ENCODE measurements at places on chromosomes 2 and 18.

GRCh38 chr18:79882522-79883241 lies 68.8 kb downstream of the SLC66A2 start:
- no peaks in the 10 kb centered on the region for H3K4me1 ChIP-seq
- H3K36me3 ChIP-seq: no peaks in the 10 kb centered on the region
- H3K27me3 ChIP-seq: no peaks in the 10 kb centered on the region
- H3K27ac ChIP-seq: no peak overlapping the region
- no peak overlapping the region for H3K4me3 ChIP-seq
- DNase-seq: no peak

GRCh38 chr2:150292807-150293206 lies 194.7 kb downstream of the RND3 start:
- no peaks in the 10 kb centered on the region for H3K27me3 ChIP-seq
- DNase-seq: no peak
- H3K4me1 ChIP-seq: no peaks in the 10 kb centered on the region
- H3K4me3 ChIP-seq: no peak overlapping the region
- H3K27ac ChIP-seq: no peak overlapping the region

DNA sequence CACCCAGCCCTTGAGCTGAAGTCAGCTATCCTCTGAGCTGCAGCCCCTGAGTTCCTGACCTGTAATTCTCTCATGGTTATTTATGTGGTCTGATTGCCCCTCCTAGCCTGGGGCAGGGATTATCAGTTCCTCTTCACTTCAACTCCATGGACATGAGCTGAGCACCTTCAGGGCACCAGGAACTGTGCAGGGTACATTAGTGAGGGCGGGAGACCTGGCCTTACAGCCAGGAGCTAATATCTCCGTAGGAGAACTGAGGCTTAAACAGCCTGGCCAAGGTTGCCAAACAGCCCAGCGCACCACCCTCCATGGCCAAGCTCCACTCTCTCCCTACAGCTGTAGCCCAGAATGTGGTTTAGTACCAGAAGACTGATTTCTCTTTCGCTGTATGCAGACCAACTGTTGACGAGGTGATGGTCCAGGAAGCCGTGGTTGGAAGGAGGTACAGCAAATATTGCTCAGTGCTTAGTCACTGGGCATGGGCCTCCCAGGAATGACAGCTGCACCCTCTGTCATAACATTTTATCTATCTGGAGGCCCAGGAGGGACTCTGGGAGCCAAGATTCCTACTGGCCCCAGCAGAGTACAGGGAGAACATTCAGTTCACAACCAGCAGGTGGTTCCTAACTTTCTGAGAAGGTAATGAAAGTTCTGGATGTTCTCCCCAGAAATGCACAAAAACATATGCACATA lies 228.7 kb upstream of the SIX2 start:
- peaks cover 18% of the 10 kb centered on the region for H3K4me1 ChIP-seq
- no peaks in the 10 kb centered on the region for H3K36me3 ChIP-seq
- no peak overlapping the region for H3K27ac ChIP-seq
- no peak overlapping the region for H3K4me3 ChIP-seq

DNA sequence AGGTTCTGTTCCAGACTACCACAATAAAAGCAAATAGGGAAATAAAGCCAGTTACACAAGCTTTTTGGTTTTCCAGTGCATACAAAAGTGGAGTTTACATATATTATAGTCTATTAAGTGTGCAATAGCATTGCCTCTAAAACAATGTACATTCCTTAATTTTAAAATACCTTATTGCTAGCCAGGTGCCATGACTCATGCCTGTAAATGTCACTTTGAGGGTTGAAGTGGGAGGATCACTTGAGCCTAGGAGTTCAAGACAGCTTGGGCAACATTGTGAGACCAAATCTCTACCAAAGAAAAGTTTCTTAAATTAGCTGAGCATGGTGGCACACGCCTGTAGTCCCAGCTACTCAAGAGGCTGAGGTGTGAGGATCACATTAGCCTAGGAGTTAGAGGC lies 52.9 kb upstream of the IMP4 start:
- H3K27ac ChIP-seq: no peak overlapping the region
- no peaks in the 10 kb centered on the region for H3K27me3 ChIP-seq
- H3K4me1 ChIP-seq: no peaks in the 10 kb centered on the region
- H3K4me3 ChIP-seq: no peak overlapping the region
- DNase-seq: no peak
- H3K36me3 ChIP-seq: no peaks in the 10 kb centered on the region

- H3K27me3 ChIP-seq: no peaks in the 10 kb centered on the region
- no peak overlapping the region for H3K4me3 ChIP-seq
- DNase-seq: peak; percentile 72
- H3K27ac ChIP-seq: no peak overlapping the region
Observed at GRCh38 chr18:40407909-40408308, 1547.1 kb upstream of the PIK3C3 start.

DNA sequence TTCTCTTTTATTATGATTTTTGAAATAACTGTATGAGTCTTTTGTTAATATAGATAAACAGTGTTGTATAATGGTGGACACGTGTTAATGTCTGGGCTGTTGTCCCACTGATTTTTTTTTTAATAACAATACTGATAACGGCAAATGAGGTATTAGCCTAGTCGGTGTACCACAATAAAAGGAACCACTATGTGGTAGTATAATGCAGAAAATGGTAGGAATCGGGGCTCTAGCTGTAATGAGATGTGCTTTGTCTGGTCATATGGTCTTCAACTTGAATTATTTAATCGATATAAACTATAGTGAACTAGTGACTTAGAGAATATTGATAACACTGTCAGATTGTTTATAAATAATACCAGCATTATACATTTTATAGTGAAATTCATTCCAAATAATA lies 517.9 kb upstream of the SPHKAP start:
- H3K27ac ChIP-seq: no peak overlapping the region
- H3K4me1 ChIP-seq: no peaks in the 10 kb centered on the region
- H3K36me3 ChIP-seq: no peaks in the 10 kb centered on the region
- DNase-seq: peak; percentile 25
- no peaks in the 10 kb centered on the region for H3K27me3 ChIP-seq
- no peak overlapping the region for H3K4me3 ChIP-seq

DNA sequence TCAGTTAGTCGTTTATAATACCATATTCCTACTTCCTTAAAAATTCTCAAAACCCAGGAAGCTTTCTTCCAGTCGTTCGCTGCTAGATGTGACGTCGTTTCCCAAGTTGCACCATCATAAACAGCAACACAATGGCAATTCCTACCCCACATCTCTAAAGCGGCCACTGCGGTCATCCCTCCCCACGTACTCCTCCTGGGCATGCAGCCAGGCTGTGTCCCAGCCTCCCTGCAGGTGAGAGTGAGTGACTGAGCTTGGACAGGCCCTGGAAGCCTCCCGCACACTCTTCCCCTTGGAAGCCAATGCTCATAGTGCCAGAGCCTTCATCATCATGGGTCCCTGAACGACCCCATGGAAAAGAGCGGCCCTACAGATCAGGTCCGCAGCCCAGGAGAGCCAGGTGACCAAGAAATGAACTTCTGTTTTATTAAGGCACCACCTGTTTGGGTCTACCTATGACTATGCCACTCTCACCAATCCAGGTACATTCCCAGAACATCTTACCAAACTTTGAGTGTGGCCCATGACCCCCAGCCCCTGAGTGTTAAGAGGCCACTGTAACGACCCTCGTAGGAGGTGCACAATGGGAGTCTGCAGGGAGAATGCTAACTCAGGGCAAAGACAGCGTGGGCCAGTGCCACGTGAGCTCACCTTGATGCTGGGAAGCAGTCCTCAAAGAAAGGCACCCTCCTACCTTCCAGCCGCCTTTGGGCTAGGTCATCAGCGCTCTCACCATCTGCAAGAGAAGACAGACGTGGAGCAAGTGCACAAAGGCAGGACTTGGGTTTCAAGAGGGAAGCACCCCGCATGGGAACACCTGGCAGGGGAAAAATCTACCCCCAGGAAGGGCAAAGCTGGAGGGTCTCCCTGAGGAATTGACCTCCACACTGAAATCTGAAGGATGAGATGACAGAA lies 74.7 kb upstream of the RAB6C start:
- no peak overlapping the region for H3K4me3 ChIP-seq
- no peaks in the 10 kb centered on the region for H3K36me3 ChIP-seq
- no peaks in the 10 kb centered on the region for H3K4me1 ChIP-seq
- no peak for DNase-seq
- no peak overlapping the region for H3K27ac ChIP-seq

GRCh38 chr2:66070721-66071602 lies 364.0 kb upstream of the MEIS1 start:
- H3K4me3 ChIP-seq: peak overlapping the region; percentile 33
- H3K27ac ChIP-seq: no peak overlapping the region

DNA sequence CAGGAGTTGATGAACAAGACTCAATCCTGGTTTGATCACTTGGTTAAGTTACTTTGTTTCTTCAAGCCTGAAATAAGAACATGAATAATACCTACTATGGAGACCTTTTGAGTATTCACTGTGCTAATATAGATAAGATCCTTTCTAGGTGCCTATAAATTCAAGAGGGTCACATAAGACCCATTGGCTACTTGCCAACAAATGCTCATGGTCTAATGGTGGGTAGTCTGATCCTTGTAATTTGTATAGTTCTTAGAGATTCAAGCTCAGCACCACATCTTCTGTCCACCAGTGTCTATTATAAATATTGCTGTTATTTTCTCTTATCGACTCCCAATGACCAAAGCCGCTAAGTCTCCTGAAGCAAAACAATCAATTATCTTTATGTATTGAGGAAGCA lies 27.4 kb upstream of the ACSL3 start:
- H3K4me1 ChIP-seq: no peaks in the 10 kb centered on the region
- no peaks in the 10 kb centered on the region for H3K36me3 ChIP-seq
- no peak for DNase-seq
- H3K27me3 ChIP-seq: no peaks in the 10 kb centered on the region
- H3K27ac ChIP-seq: no peak overlapping the region

GRCh38 chr2:145723872-145724271 lies 1204.0 kb upstream of the ZEB2 start:
- H3K27ac ChIP-seq: no peak overlapping the region
- no peaks in the 10 kb centered on the region for H3K36me3 ChIP-seq
- H3K4me1 ChIP-seq: no peaks in the 10 kb centered on the region
- DNase-seq: peak; percentile 47
- H3K27me3 ChIP-seq: no peaks in the 10 kb centered on the region
- H3K4me3 ChIP-seq: no peak overlapping the region

DNA sequence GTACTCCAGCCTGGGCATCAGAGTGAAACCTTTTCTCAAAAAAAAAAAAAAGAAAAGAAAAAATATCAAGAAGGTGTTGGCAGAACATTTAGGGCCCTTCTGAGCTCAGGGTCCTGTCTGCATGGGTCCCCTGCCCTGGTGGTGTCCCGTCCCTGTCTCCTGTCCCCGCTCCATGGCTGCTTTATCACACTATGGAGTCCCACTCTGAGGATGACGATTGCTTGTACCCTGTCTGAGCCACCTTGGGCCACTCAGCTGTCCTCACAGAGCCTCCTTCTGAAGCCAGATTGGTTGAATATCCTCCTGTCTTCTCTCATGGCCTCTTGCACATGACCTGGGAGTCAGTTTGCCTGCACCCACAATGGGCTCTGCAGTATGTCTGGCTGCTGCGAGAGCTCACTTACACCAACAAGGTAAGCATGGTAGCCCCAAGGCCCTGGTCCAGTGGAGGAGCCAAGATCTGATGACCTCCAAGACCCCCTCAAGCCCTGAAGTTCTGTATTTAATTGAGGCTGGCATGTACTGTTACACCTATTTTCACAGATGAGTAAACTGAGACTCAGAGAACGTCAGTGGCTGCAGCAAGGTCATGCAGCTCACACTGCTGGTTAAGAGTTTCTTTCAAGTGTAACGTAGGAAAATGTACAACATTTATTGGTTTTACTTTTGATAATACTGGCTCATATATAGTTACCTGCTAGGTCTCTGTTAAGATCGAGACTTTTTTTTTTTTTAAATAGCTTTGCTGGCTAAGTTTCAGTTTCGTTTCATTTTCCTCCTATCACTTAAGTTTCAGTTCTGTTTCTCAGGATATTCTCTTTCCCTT lies 16.9 kb upstream of the ZCCHC2 start:
- no peaks in the 10 kb centered on the region for H3K27me3 ChIP-seq
- no peaks in the 10 kb centered on the region for H3K36me3 ChIP-seq
- H3K4me3 ChIP-seq: peak overlapping the region; percentile 49
- peaks cover 3% of the 10 kb centered on the region for H3K4me1 ChIP-seq

DNA sequence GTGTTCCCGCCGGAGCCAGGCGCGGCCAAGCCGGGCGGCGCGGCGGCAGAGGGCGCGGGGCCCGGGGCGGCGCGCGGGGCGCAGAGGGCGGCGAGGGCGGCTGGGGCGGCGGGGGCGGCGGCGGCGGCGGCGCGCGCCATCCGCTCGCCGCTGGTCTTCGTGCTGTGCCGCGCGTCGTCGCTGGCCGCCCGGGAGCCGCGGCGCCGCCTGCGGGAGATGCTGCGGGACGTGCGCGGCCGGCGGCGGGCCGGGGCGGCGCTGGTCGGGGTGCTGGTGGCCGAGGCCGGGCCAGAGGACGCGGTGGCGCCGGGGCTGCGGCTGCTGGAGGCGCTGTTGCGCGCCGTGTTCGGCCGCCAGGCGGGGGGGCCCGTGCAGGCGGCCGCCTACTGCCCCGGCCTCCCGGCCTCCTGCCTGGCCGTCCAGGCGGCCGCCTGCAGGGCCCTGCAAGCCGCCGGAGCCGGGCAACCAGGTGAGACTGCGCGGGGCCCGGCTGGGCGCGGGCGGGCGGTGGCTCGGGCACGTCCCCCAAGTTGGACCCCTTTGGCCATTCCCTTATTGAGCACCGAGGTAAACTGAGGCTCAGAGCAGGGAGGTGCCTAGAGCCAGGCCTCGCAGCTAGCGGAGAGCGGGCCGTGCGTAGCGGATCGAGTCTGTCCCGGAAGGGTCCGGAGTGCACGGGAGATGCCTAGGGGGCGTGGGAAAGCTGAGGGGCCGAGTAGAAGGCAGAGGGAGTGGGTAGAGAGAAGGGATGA lies 584 bp downstream of the C2orf72 start:
- H3K27me3 ChIP-seq: peaks cover 26% of the 10 kb centered on the region
- H3K27ac ChIP-seq: no peak overlapping the region
- H3K4me1 ChIP-seq: no peaks in the 10 kb centered on the region
- no peak overlapping the region for H3K4me3 ChIP-seq
- H3K36me3 ChIP-seq: no peaks in the 10 kb centered on the region

DNA sequence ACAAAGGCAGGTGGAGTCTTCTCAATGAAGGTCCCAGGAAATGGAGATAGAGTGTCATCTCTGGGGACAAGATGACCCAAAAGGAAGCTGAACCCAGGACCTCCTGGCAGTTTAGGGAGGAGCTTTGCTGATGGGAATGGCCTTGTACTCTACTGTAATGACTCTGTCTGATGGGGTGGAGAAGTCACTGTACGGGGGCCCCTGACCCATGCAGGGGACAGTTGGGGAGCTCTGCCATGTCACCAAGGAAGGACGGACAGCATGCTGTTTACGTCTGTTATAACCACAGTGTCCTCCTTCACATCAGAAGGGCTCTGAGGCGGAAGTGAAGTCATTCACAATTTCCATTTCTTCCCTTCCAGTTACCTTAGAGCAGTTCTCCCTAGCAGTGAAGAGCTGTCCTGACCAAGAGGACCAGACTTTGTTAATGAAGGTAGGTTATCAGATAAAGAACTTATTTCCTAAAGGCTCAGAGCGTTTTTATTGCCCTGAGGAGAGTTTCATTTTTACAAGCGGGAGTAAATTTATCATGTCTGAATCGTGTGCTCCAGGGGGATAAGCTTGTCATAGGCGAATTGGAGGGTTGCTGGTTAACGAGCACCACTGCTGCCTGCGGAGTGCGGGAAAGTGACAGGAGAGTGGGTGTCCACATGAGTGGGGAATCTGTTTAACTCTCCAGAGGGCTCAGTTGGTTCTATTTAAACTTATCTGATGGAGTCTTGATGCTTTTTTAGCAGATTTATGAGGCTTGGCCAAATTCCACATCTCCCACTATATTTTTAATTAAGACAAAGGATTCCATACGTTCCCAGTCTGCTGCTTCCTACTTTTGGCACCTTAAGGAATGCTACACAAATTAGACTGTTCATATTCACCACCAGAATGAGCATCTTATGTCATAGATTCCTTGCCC lies 71.6 kb upstream of the BCL2L11 start:
- DNase-seq: no peak
- H3K27me3 ChIP-seq: peaks cover 33% of the 10 kb centered on the region
- H3K4me3 ChIP-seq: no peak overlapping the region
- no peaks in the 10 kb centered on the region for H3K36me3 ChIP-seq

All from fibroblast of lung (primary cell).